ENCODE measurements at places on chromosomes 16 and 17. TPM values are rescaled to one million over a fixed set of nuclear protein-coding genes. Genes with fewer than 3 reads are reported as not detected.

GRCh38 chr16:50466170-50466569 is 82.0 kb upstream of the NKD1 start:
- no peak for DNase-seq

AOC2 gene
- total RNA-seq, result 0.55 TPM

GRCh38 chr16:57529391-57530103 is 6.8 kb downstream of the CCDC102A start:
- no peak for DNase-seq

- no peak for DNase-seq
Measured at GRCh38 chr16:67248401-67249177, at the start of gene SLC9A5. Gene SLC9A5 (plus strand): TSS chr16:67248979. CDS start chr16:67249015, 36 bp downstream.

SRCIN1 gene
- total RNA-seq, result 1.1 TPM

GRCh38 chr16:662597-662996 is 5.3 kb upstream of the RHOT2 start:
- no peak for DNase-seq

GRCh38 chr17:40456396-40456951 is 13.2 kb downstream of the IGFBP4 start:
- DNase-seq, result no peak

GRCh38 chr17:50289278-50289677 is 15.0 kb downstream of the TMEM92 start:
- DNase-seq, result no peak

DNA sequence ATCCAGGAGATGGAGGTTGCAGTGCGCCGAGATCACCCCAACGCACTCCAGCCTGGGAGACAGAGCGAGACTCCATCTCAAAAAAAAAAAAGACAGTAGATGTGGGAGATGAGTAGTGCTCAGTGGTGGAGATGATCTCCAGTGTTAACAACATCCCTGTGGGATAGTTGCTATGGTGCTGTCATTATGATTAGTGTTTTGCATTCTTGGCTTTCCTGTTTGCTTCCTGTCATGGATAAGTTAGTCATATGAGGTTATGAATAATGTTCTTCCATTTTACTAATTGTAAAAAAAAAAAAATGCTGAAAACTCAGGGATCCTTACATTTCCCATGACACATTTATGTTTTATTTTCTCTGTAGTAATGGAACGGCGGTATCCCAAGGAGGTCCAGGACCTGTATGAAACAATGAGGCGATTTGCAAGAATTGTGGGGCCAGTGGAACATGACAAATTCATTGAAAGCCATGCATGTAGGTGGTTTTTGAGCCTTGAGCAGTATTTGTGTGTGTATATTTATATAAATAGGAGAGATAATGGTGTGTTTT is 24.5 kb upstream of the DUSP14 start:
- no peak for DNase-seq

- no peak for DNase-seq
Measured at GRCh38 chr17:30363715-30364202, 15.0 kb upstream of the CPD start.

GRCh38 chr17:30808785-30809286 is 15.7 kb downstream of the CRLF3 start:
- no peak for DNase-seq

FOXN1 gene
- total RNA-seq, result not detected
